ENCODE measurements at places on chromosomes 5 and 9.
A peak's percentile ranks its signal among the peaks of the same experiment; 100 is the strongest.

GRCh38 chr9:116156621-116157314, 3.2 kb downstream of the PAPPA start:
- DNase-seq = no peak

GRCh38 chr5:168721002-168721753, 142.0 kb upstream of the PANK3 start:
- DNase-seq = no peak

DNA sequence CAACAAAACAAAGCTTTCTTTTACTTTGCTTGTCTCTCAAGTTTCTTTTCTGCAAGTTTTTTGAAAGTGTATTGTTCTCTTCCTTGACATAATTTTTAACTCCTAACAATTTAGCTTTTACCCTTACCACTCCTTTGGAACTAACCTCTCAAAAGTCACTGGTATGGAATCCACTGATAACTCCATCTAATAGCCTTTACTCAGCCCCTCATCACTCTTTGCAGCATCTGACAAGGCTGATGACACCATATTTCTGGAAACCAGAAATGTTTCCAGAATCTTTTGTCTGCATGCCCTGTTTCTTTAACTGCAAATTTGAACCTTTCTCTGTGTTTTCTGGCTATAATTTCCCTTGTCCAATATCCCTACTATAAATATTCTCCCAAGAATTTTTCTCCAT, 46.5 kb downstream of the ZNF474 start:
- no peak for DNase-seq

DNA sequence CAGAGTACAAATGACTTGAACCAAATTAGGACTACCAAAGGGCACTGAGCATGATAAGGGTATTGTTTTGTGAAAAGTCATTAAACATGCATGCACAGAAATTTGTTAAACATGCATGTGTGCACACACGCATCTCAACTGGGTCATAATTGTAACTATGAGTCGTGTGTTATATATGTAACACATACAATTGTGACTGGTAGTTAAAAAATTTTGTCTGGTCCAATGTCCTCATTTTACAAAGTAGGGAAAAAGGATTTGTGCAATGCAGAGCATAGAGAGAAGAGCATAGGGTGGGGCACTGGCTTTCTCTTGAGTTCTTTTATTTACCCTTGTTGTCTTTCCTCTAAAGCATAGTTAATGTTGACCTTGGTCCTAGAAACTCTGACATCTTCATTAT, 19.3 kb upstream of the IGFBPL1 start:
- DNase-seq = no peak

DNA sequence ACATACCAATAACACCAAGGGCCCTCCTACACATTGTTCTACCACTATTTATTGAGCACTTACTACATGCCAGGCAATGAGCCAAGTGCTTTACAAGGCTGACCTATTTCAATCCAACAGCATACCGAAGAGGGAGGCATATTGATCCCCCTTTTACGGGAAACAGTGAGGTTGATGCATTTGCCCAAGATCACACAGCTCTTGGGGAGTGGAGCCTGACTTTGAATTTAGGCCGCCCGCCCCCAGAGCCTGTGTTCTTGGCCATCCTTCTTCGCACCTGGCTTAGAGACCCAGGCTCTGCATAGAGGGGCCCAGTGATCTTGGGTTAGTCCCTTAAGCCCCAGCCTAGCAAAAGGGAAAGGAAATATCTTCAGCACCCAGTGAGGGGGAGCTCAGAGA, 158.1 kb upstream of the IER5L start:
- DNase-seq = no peak

DNA sequence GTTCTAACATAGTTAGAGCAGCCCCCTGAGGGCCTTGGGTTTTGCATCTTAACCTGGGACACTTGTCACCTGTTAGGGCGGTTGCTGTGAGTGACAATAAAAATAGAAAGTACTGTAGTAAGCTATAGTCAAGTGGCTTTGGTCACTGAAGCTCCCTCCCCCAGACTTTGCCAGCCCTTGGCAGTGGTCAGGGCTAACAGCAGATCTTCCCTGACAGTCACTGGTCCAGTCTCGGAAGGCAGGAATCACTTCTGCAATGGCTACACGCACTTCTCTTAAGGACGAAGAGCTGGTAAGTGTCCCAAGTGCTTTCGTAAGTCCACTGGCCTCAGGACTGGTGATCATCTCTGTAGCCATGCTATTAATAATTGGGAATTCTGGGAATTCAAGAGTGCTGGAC, 115.0 kb upstream of the RUSC2 start:
- DNase-seq = no peak

DNA sequence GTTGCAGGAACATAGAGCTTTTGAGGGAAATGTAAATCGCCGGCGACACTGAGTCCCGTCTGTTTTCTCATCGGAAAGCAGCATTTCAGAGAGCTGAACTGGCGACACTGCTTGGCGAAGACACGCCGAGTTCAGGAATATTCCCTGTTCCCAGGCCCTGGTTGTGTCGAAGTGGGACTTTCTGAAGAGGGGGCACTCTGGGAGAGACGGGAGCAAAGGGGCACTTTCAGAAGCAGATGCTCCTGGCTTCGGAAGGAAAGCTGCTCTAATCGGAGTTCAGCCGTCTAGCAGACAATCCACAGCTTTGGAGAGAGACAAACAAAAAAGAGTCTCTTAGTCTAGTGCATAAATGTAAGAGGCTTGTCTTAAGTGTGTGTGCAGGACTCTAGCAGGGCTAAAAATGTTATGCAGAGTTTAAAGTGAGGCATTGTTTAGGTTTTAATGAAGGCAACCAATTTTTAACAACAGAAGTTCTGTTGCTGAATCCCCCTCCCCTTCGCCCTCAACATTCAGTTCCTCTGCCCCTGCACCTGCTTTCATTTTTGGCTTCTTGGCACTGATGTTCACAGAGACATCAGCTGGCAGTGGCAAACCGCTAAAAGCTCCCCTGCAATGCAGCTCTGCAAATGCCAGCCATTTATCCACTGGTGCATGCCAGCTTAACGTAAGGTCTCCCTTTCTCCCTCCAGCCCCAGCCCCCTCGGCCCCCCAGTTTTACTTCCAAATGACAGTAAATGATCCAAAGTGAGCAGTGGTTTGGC, 289.5 kb upstream of the MPDZ start:
- DNase-seq = no peak

DNA sequence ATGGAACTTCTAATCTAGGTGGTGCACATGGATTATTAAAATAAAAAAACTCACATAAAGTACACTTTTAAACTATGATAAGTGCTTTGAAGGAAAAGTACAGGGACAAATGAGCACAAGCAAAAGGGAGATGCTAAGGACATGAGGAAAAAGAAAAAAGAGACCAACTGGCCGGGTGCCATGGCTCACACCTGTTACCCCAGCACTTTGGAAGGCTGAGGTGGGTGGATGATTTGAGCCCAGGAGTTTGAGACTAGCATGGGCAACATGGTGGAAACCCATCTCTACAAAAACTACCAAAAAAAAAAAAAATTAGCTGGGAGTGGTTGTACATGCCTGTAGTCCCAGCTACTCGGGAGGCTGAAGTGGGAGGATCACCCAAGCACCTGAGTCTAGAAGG, 67.1 kb downstream of the SH3TC2 start:
- no peak for DNase-seq

DNA sequence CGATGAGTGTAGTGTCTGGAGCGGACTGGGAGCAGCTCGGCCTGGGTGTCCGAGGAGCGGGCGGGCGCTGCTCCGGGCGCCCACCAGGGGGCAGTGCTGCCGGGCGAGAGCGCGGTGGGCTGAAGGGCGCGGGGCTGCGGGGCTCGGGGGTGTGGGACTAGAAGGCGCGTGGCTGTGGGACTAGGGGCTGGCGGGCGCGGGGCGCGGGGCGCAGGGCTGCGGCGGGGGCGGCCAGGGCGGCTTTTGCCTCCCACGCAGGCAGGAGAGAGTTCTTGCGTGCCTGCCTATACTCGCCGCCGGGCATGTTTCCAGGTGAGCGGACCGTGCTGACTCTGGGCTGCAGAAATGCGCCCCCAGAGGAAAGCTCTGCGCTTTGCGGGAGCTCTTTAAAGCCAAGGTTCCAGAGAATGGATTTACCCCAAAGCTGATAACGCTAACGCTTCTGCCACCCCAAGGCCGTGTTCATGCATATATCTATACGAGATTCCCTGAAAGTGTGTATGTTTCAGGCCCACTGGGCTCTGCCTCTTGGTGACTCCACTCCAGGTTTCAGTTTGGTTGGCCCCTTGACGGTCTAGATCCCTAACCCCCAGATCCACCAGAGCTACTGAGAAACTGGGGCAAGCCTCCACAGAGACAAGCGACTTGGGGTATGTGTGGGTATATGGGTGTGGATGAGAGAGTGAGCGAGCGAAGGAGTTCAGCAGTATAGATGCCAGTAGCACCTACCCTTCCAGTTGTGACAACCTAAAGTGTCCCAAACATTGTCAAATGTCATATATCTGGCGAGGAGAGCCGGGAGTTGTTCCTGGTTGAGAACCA, 56.2 kb downstream of the ACER2 start:
- peak; percentile 49 for DNase-seq

- DNase-seq = no peak
Measured at GRCh38 chr5:132266031-132266835, 8.7 kb downstream of the PDLIM4 start.

DNA sequence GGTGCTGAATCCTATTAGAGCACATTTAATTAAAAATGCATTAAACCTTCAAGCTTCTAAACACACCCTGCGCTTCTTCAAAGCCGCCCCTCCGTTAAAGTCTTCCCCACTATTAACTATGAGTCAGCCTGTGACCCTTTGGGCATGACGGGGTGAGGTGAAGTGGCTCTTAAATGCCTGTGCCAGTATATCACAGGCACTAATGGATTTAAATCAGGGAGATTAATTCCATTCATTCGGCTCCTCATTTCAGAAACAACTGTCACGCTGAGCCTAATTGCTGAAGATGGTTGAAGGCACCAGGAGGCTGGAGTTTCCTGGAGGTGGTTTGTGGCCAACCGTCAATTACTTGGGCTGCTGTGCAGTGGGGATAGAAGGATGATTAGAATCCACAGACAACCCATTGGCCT, 192.6 kb upstream of the MSX2 start:
- DNase-seq = no peak

DNA sequence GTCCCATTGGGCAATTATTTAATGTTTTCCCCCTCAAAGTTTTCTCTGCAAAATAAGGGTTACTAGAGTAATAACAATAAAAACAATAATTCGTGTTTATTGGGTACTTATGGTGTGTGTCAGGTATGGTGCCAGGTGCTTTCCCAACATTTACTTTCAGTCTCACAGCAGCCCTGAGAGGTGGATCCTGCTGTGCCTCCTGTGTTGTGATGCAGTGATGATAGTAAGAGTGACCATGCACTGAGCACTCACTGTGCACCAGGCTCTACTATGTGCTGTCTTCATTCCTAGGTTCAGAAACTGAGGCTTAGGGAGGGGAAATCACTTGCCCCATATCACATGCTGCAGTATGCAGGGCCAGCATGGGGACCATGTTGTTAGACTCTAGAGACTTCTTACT, 15.5 kb downstream of the OTULINL start:
- no peak for DNase-seq

- no peak for DNase-seq
Measured at GRCh38 chr9:127637322-127637847, 25.3 kb downstream of the STXBP1 start.

GRCh38 chr5:53782620-53783019, 222.2 kb downstream of the NDUFS4 start:
- no peak for DNase-seq

GRCh38 chr9:77954013-77954665, 77.5 kb downstream of the GNAQ start:
- no peak for DNase-seq

DNA sequence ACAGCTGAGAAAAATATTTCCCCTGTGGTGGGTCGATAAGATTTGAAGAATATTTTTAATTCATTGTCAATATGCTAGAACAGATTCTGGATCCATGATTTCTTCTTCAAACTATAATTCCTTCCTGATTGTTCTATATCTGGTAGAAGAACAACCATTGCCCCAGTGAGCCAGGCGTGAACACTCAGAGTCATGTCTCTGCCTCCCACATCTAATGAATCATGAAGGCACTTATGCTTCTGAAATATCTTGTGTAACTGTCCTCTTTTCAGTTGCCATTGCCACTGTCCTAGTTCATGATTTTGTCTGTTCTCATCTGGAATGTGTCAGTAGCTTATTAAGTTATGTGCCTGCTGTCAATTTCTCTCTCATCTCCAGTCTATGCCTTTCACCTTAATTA, 40.0 kb downstream of the GABRG2 start:
- DNase-seq = no peak

GRCh38 chr9:132041798-132042197, 37.9 kb downstream of the MED27 start:
- DNase-seq = no peak

- DNase-seq = no peak
Measured at GRCh38 chr9:28073270-28073669, 500.0 kb upstream of the C9orf72 start.

- DNase-seq = no peak
Measured at GRCh38 chr5:90996089-90996488, 387.0 kb downstream of the ARRDC3 start.

GRCh38 chr9:130209422-130209821, 37.2 kb downstream of the NCS1 start:
- DNase-seq = no peak

DNA sequence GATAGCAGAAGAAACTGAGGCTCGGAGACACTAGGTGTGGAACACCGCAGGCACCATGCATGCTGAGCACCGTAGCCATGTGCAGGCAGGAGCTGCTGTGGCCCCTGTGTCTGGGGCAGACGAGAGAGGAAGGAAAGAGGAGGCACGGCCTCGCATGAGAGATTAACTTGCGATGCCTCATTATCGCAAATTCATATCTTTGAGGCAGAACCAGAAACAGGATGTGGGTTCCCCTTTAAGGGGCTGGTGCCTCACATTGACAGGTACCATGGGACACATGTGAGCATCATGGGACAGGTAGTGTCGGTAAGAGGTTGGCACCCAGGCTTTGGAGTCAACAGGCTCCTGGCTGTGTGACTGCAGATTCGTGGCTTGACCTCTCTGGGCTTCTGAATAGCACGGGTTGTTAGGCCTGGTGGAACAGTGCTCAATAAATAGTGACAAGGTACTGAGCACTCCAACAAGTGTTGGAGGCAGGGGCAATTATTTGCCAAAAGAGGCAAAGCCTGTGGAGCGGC, 40.8 kb downstream of the NAIF1 start:
- DNase-seq = no peak

GRCh38 chr5:123964884-123965283, 452.9 kb downstream of the CSNK1G3 start:
- DNase-seq = no peak

- peak; percentile 81 for DNase-seq
Measured at GRCh38 chr9:123929870-123930831, at the start of gene DENND1A. DENND1A (minus strand) TSS chr9:123930126; CDS start chr9:123929905, 221 bp downstream.

All from stimulated activated CD4-positive, alpha-beta T cell treated with anti-CD3 and anti-CD28 coated beads, Interleukin-1b, Interleukin-23, amount 100 ng/mL, for 24 hours (primary cell).